ENCODE measurements at places on chromosomes 1 and 21.

DNA sequence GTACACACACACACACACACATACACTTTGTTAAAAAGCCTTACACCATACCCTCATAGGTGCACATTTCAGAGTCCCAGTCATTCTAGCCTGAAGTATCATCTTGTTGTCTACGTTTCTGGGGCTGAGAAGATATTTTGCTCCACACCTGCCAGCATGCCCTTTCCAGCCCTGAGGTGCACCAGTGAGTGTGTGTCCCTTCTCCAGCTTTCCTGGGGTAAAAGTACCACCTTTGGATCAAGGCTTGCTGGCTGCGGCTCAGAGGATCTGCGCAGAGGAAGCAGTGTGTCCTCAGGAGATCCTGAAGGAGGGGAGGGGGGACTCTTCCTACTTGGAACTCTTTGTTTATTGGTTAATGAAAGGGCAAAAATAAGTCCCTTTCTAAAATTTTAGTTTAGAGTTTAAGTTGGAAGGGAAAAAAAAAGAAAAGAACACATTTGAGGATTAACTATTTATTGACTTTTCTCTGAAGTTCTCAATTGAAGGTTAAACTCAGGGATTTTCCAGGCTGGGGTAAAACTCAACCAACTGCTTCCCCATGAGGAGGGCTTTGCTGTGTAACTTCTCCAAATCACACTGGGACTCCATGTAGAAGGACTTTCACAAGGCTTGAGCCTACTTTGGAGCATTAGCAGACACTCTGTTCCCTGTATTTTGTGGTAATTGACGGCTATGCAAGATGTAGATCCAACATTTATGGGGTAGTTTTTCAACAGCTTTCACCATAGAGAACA is 200.3 kb upstream of the SGIP1 start:
- DNase-seq: no peak

- DNase-seq: peak; percentile 33
Measured at GRCh38 chr21:36330904-36331303, 10.9 kb downstream of the MORC3 start.

DNA sequence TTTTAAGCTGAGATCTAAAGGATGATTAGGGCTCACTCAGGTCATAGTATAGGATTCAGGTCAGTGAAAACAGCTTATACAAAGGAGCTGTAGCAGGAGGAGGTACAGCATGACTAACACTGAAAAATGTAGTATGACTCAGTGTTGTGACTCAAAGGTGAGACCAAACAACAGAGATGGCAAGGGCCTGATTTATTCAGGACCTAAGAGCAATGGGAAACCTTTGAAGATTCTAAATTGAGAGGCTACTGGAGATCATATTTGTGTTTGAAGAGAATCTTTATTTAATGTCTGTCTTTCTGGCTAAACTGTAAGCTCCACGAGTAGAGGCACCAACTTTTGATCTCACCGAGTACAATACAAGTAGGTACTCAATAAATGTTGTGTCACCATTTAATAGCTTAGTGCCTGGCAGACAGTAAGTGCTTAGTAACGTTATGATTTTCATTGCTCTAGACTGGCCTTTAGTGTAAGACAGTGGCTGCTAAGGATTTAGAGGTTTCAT is 43.5 kb downstream of the PRKAA2 start:
- DNase-seq: no peak

DNA sequence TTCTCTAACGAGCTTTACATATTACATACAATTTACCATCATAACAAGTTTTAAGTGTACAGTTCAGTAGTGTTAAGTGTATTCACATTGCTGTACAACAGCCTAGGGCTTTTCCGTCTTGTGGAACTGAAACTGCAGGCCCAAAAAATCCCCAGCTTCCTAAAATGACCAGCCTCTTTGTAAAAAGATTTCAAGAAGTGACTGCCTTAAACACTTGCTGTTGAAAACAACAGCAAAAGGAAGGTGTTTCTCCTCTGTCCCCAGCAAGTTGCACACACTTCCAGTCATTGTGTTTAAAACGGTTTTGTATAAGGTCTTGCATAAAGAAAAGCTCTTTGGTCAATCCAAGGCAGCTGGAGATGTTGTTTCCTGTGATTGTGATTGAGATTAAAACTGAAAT is 16.0 kb upstream of the GBP1 start:
- no peak for DNase-seq

DNA sequence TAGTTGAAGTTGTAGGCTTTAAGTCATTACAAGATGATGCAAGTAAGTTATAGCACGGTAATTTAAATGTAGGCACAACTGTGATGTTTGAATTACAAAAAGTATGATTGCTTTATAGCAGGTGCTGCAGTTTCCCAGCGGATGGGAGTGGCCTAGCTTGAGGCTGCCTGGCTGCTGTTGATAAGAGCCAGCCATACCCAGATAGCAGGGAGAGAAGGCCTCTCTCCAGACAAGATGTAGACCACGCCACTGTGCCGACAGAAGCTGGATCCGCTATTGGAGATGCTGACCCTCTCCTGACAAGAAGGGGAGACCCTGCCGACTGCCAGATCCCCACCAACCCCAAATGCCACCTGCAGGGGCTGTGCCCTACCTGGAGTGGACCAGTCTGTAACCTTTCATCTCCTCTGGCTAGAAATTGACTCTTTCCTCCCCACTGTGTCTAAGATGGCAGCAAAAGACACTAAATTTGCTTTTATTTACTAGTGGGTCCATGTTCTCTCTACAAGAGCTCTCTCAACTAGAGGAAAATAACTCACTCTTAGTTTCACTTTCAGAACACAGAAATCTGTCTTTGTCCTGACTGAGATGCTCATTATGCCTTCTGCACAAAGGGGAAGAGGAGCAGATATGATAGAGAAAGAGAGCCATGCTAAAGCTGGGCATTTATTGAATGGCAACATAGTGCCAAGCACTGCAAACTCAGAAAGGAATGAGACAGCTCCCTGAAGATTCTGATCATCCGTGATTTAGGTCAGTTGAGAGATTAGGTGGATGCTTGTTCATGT is 127.9 kb downstream of the URB2 start:
- DNase-seq: no peak

Data from activated T-cell treated with anti-CD3 and anti-CD28 coated beads, Interleukin-2, amount 50 U/mL, for 4 hours (primary cell).